ENCODE measurements at places on chromosomes 2 and 18.

DNA sequence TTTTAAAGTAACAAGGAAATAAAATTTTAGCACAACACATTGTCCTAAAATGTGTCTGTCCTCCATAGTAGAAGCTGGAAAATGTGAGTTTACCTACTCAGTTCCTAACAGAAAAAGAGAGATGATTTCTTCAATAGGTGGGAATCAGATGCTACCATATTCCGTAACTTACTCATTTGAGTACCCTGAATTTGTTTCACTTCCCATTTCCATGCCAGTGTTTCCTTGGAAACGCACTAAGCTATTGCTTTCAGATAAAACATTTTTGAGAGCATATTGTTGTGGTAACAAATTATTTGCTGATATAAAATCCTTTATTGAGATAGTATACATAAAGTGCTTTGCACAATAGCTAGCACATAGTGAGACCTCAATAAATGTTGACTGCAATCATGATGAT, 137.5 kb upstream of the BARD1 start:
- no peak for DNase-seq

DNA sequence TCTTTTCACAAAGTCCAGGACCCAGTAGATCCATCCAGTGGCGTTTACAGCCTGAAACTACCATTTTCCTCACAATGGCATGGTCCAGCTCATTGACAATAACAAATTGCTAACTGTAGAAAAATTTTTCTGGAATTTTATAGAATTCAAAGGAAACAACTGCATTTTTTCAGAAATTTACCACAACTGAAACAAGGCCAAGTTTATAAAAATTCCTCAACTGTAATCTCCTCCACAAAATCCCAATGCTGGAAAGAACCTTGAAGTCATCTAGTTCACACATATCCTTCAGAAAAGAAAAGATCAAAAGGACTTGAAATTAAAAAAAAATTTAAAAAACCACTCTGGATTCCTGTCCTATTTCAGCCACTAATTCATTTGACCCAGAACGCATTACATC, 226.0 kb upstream of the CTAGE1 start:
- no peak for DNase-seq

DNA sequence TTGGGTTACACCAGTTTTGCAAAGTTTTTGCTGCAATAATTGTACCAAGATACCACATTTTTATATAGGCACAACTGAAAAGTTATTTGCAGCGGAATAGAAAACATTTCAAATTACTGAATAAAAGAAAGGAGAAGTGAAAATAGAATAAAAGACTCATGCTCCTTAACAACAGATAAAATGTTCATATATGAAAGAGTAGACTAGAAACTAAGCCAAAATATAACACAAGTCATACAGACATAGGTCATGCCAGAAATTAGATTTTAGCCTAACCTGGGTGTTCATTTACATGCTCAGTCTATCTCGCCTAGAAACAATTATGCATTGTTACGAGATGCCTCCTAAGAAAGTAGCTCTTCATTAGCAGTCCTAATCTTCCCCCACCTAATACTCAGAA, 16.4 kb upstream of the MAP3K20 start:
- DNase-seq = no peak

DNA sequence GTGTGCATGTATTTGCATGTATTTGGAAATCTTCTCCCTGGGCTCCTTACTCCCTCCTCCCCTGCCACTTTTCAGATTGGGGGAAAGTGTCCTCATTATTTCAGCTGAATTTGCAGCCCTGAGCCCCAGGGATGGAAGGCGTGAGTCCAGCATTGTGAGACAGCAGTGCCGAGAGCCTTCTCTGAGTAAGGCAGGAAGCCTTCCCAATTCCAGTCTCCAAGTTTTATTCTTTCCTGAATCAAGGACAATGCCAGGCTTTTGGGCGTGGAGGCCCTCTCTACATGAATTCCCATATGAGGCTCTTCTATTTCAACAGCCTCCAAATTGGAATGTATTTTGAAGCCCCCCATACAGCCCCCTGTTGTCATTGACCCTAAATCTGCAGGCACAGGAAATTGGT, 163.5 kb downstream of the ACKR3 start:
- no peak for DNase-seq

- no peak for DNase-seq
These were observed 435 bp downstream of the ADCY3 start for GRCh38 chr2:24919506-24920097.

- no peak for DNase-seq
These were observed 102.9 kb downstream of the CABLES1 start for GRCh38 chr18:23238152-23238531.

DNA sequence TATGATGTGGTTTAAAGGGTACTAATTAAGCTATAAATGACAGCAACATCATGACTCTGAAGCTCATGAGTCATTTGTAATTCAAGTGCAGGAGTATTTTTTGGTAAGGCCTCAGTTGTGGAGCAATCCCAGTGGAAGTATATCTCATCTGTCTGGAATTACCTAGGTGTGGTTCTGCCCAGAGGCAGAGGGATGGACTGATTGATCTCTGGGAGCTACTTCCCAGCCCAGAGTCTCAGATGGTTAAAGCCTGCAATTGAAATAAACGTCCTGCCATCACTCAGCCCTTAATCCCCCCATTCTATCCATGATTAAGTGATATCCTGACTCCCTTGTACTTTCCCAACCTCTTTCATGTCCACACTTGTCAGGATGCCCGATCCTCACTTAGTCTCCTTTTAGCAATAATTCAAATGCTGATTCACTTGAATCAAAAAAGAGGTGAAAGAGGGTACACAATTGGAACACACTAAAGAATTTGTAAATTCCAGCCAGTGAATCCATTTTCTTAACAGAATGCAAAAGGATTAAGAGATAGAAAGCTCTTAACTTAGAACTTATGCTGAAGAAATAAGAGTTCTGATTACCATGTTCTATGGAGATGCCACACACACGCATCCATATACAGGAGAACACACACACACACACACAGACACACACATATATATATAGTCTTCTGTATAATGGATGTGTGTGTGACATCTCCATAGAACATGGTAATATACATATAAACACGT, 664.4 kb downstream of the NYAP2 start:
- DNase-seq = peak; percentile 33

- DNase-seq = no peak
These were observed 759.1 kb downstream of the TSN start for GRCh38 chr2:122514451-122514996.

DNA sequence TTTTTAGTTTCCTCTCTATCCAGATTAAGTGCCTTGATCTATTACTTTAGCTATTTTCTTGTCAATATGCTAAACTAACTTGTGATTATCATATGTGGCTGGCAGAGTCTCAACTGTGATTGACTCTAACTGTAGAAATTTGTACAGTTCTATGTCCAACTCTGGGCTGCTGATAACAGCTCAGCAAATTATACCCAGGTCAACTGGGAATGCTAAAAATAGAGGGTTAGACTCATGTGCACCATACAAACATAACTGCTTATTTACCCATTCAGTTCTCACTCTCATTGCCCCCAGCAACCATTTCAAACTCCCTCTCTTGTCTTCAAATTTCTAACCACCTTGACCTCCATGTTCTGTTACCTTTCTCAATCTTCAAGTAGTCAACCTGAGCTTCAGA, 576.9 kb downstream of the TDRD15 start:
- DNase-seq = no peak

GRCh38 chr18:70246061-70246466, 40.6 kb upstream of the RTTN start:
- DNase-seq = no peak

DNA sequence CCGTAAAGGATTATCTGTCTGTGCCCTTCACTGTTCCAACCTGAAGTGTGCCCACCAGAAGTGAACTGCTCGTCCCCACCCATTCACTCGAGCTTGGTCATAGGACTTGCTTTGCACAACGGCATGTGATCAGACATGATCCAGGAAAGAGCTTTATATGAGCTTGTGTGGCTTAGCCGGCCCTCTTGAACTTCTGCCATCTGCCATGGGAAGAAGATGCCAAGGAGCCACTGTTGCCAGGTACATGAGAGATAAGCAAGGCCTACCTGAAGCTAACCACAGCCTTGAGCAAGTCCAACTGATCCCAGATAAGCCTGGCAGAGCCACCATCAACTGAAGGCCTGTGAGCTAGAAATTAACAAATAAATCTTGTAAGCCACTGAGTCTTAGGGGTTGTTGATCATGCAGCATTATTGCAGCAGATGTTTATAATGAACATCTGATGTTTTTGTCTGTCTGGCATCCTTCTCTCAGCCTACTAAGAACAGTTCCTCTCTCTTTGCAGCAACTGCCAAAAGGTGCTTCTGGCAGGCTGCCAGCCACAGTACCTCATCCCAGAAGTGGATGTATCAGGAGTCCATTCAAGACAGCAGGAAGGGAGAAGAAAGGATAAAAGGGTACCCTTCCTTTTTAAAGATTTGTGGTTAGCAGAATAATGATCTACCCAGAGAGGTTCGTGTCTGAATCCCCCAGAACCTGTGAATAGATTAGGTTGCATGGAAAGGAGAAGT, 16.8 kb downstream of the DBI start:
- DNase-seq = no peak

- no peak for DNase-seq
These were observed 140.0 kb upstream of the NABP1 start for GRCh38 chr2:191537921-191538320.

DNA sequence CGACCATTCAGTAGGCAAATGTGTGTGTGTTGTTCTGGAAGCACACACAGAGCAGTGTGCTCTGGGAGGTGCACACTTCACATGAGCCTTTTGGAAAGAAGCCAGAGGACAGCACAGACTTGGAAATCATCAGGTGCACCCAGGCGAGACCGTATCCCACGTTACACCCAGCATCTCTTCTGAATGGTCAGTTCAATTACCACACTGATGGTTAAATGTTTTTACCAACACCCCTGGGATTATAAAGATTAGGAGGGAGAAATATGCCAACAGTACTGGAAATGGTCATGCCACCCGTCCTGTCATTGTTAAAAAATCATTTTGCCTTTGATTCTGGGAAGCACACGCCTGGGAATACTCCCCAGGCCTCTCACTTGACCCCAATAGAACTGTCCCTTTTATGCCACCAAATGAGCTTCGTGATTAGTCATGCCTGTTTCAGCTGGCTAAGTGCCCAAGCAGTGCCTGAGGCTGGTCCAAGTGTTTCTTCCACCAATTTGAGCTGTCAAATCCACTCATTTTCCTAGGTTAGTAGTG, 183.7 kb downstream of the NRP2 start:
- DNase-seq = no peak

DNA sequence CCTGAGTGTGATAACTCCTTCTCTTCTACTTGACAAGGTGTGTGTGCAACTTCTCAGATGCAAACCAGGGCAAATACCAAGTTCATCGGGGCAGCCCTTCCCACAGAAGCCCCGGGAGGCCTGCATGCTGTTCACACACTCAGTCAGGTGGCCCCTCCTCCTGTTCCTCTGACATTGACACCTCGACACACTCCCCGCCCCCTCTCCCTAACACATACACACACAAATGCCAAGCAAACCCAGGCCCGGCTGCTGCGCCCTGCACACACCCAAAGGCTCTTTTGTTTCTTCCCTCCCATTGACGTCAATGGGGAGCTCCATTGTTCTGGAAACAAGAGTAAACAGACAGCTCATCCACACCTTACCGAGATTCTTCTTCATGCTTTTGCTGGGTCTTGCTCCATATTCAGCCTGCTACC, 1.7 kb upstream of the PER2 start:
- DNase-seq = no peak

DNA sequence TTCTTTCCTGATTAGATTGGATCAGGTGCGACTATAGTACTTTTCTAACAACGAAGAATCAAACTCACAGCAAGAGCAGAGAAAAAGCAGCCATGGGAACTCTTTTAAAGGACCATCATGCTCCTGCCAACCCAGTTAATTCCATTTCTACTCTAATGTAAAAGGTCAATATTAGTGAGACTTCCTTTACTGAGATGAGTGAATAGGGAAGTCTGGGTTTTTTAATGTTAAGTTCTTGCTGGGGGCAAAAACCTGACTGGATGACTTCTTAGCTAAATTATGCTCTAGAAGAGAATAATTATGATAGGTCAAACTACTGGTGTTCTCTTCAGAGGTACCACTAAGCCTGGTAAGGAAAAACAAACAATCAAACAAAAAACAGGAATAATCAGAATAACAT, 8.4 kb downstream of the SRBD1 start:
- DNase-seq = no peak

DNA sequence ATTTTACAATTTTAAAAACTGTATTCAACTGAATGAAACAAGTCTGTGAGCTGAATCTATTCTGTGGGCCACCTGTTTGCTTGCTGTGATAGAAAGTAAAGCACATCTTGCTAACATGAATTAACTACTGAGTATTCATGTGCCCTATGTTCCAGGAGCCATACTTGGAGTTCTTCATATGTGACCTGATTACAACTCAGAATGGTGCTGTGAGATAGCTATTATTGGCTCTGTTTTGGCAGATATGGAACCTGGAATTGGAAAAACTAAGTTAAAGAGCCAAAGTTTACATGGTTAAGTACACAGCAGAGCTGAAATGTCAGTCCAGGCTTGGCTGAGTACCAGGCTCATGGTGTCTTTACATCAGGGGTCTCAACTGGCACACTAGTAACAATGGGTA, 253.7 kb downstream of the AGPS start:
- DNase-seq = no peak

DNA sequence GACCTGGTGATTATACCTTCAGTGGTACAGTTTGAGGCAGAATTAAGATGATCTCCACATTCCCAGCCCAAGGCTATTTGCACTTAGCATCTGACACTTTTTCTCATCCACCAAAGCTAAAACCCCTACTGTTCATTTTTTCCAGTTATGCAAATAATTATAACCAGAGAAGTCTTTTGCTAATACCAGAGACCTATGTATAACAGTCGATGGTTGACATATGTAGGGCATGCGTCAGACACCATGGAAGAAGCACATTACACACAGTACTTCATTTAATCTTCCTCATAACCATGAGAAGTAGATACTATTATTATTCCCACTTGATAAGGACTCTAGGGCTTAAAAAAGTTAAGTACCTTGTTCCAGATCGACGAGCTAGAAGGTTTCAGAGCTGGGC, 36.5 kb downstream of the AP1S3 start:
- DNase-seq = no peak

DNA sequence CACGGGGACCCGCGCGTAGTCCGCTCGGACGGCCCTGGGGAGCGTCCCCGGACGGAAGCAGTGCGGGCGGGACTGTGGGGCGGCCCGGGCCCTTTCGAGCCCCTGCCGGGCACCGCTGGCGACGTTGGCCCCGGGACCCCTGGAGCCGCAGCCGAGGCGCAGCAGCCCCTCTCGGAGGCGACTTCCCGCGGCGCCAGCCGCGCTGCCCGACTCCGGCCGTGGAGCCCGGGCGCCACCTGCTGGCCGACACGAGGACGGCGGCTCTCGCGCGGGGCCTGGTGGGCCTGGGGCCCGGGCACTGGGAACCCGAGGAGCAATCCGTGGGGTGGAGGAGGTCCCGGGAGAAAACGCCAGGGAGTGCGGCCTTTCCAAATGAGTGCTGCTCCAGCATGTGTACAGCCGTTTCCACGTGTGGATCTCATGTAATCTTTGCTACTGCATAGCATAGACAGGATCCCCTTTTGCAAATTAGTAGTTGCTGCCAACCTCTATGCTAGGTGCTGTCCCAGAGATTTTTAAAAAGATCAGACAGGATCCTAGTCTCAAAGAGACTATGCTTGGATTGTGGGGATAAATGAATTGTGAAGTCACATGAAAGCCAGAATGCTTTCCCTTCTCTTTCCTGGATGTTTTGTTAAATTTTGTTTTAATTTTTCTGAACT, 4.0 kb downstream of the ID2 start:
- peak; percentile 60 for DNase-seq

GRCh38 chr2:142140434-142140845, 9.6 kb upstream of the LRP1B start:
- DNase-seq = no peak

GRCh38 chr2:230346465-230346864, 19.5 kb downstream of the SP140L start:
- no peak for DNase-seq

All from T1000 (cell line).